ENCODE measurements at places on chromosomes 5 and 9. TPM values are rescaled to one million over a fixed set of nuclear protein-coding genes. Genes with fewer than 3 reads are reported as not detected.

The IFNA13 gene
- total RNA-seq = not detected

The CMYA5 gene
- total RNA-seq = 0.22 TPM

The LMX1B gene
- total RNA-seq = 11.3 TPM

The TAF11L10 gene
- not detected for total RNA-seq

The LCN10 gene
- not detected for total RNA-seq

The KLF4 gene
- total RNA-seq = 92.8 TPM

The QRFP gene
- total RNA-seq = not detected

The SMIM33 gene
- total RNA-seq = not detected

The DAB2 gene
- 5.5 TPM for total RNA-seq

The MVB12B gene
- 10.9 TPM for total RNA-seq

The TNFAIP8 gene
- 18.4 TPM for total RNA-seq

The ENTREP1 gene
- 1.1 TPM for total RNA-seq

The SLC4A9 gene
- total RNA-seq = 0.49 TPM

The RPL12 gene
- 2,679 TPM for total RNA-seq

The SMIM3 gene
- total RNA-seq = 35.4 TPM

The PCDHAC1 gene
- total RNA-seq = 1.0 TPM

The PCDHGB3 gene
- 0.10 TPM for total RNA-seq

The SCAI gene
- total RNA-seq = 14.0 TPM

The FGF1 gene
- total RNA-seq = not detected

- DNase-seq = no peak
These were observed 96.0 kb upstream of the PRR16 start for GRCh38 chr5:120367896-120368634.

GRCh38 chr5:112684737-112685136 lies 52.9 kb upstream of the APC start:
- DNase-seq = no peak

DNA sequence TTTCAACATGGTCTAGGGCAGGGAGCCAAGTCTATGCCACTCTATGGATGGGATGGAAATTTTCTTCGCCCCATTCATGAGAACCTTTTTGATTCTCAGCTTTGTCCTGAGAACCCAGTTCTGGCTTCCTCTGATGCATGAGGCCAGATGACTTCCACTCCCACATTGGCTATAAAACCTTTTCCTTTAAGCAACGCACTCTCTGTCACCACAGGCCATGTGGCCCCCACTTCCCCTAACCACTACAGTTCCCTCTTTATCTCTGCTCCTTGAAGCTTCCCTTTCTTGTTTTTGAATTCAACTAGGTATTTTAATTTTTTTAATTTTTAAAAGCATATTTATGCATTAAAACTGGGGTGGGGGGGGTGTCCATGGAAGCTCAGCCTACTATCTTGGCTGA lies 401.3 kb downstream of the ENC1 start:
- no peak for DNase-seq

DNA sequence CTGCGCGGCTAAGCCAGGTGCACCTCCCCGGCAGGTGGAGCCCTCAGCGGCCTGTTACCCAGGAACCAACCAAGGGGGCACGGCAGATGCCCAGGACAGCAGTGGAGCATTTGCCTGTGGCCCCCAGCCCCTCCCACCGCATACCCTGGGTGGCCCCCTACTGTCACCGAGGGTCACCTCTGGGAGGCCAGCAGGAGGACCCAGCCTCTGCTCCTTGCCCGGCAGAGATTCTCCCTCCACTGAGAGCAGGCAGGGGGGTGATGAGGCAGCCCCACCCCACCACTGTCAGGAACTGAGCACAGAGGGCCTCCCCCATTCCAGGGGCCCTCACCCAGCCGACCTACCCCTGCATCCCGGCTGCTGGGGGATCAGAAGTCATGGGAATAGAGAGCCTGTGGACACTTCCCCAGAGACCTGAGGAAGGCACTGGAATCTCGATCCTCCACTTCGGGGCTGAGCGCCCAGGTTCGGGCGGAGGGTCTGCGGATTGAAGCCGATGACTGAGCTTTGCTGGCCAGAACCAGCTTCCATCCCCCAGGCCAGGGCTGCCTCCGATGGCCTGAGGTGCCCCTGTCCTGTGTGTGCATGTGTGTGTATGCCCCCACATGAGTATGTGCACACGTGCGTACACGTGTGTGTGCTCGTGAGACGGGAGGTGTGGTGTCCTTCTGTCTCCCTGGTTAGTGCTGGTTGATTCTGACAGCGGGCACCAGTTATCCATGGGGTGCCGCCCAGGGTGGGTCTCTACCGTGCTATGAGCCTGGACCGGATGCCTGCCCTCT lies at the start of gene QRFP:
Gene QRFP, minus strand, starts transcription at position 580 of the 782 bp plus-strand sequence. CDS start 2,974 bp downstream, outside the sequence.
- DNase-seq = no peak

GRCh38 chr5:77842243-77842642 lies 66.1 kb upstream of the TBCA start:
- DNase-seq = no peak

GRCh38 chr9:107688728-107689127 lies 199.2 kb upstream of the KLF4 start:
- DNase-seq = no peak

DNA sequence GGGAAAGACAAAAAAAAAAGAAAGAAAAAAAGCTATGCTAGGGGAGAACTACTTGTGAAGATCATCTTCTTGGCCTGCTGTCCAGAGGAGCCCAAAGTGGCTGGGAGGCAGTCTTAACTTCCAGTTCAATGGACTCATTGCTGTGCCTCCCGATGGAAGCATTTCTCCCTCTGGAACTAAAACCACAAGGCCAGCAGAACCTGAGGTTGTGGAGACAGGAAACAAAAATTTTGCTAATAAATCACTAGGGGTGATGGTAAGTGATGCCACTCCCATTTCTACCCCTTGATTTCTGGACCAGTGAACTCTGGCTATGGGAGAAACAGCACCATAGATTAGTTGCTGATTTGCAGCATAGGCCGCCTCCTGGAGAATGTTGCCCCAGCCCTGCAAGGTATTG lies 123.4 kb upstream of the NFIL3 start:
- DNase-seq = no peak

GRCh38 chr5:107968998-107969397 lies 298.3 kb upstream of the EFNA5 start:
- no peak for DNase-seq

DNA sequence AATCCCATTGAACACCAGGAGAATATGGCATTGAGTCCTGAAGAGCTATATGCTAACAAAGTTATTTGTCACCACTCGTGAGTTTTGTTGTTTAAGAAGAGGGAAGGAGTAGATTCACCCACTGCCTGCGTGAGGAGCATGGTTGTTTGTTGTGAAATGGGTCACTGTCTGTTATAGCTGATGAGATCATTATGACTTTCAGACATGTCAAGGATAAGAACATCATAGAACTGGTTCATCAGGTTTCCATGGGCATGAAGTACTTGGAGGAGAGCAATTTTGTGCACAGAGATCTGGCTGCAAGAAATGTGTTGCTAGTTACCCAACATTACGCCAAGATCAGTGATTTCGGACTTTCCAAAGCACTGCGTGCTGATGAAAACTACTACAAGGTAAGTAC lies 76.9 kb downstream of the SYK start:
- no peak for DNase-seq

DNA sequence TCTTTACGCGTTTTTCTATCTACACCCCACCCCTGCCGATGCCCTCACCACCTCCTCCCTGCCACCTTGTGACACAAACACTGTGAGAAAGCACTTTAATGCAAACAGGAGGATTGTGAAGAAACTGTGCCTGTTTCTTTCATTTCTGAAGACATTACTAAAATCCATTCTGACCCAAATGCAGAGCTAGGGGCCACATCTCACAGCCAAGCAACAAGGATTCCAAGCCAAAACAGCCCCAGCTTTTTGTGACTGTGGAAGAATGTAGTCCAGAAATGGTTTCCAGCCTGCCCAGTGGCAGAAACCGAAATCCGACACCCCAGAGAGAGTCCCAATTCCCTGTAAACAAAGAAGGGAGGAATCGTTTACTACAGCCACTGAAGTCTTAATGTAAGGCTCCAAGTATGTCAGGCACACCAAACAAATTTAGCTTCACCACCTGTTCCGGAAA lies 190.9 kb downstream of the TTC39B start:
- no peak for DNase-seq

DNA sequence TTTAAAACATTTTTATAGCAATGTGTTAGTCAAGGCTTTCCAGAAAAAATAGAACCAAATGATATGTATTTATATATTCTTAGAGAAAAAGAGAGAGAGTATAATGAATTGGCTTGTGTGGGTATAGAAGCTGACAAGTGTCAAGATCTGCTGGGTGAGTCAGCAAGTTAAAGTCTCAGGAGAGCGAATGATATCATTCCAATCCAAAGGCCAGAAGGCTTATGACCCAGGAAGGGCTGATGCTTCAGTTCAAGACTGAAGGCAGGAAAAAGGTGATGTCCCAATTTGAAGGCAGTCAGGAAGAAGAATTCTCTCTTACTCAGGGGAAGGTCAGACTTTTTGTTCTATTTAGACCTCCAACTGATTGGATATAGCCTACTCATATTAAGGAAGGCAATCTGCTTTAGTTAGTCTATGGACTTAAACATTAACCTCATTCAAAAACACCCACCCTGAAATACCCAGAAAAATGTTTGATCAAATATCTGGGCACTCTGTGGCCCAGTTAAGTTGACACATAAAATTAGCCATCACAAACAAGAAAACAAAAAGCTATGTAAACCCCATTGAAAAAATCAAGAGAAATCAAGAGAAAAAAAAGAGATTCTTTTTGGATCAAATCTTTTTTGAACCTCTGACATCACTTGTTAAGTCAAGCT lies 189.6 kb downstream of the PIK3R1 start:
- DNase-seq = no peak

DNA sequence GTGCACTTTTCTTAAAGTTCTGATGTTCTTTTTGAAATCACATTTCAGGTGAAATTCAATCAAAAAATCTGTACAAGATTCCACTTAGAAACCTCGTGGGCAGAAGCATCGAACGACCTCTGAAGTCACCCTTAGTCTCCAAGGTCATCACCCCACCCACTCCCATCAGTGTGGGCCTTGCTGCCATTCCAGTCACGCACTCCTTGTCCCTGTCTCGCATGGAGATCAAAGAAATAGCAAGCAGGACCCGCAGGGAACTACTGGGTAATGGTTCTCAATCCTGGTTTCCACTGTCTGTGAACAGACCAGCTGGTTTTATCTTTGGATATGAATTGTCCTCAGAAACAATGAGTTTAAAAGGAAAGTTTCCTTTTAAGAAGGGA lies 8.1 kb upstream of the SLC2A8 start:
- no peak for DNase-seq

DNA sequence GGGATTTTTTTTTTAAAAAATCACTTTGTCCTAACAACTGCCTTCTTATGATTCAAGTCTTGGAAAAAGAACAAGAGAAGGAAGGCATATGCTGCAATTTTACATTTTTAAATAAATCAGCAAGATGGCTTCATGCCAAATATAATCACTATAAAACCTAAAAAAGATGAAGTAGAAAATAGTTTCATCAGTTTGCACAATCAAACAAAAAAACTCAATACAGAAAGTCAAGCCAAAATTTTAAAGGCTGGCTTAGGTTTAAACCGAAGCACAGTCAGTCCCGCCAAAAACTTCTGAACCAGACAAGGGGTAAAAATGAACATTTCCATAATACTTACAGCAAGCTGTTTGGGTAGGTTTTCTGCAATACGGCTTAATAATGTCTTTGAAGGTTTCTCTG lies 57.3 kb downstream of the ZFR start:
- no peak for DNase-seq

- DNase-seq = no peak
These were observed 4.4 kb downstream of the NSMF start for GRCh38 chr9:137454597-137455358.

GRCh38 chr5:143126174-143127019 lies 277.1 kb downstream of the NR3C1 start:
- DNase-seq = no peak

- DNase-seq = no peak
These were observed 85.2 kb downstream of the BASP1 start for GRCh38 chr5:17302604-17303003.

DNA sequence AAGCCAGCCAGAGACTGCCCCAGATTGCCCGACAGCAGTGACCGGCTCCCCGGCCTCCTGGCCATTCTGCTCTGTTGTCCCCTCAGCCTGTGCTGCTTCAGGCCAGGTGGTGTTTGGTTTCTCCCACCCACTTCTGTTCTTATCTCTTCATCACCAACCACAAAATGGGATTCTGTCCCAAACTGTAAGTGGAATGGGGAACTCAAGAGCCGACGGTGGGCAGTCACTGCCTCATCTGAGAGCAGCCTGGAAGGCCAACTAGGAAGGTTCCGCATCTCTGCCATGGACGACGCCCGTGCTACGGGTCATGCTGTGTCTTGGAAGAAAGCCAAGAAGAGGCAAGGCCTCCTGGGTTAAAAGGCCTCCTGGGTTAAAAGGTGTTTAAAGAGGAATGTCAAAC lies 219.0 kb upstream of the PIK3R1 start:
- DNase-seq = no peak

DNA sequence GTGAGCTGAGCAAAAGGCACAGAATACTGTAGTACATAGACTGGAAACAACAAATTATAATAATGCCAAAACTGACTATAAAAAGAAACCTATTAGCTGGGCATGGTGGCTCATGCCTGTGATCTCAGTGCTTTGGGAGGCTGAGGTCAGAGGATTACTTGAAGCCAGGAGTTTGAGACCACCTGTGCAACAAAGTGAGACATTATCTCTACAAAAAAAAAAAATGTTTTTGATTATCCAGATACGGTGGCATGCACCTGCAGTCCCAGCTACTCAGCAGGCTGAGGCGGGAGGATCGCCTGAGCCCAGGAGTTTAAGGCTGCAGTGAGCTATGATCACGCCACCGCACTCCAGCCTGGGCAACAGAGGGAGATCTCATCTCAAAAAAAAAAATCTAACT lies 175.9 kb downstream of the TTC39B start:
- no peak for DNase-seq

DNA sequence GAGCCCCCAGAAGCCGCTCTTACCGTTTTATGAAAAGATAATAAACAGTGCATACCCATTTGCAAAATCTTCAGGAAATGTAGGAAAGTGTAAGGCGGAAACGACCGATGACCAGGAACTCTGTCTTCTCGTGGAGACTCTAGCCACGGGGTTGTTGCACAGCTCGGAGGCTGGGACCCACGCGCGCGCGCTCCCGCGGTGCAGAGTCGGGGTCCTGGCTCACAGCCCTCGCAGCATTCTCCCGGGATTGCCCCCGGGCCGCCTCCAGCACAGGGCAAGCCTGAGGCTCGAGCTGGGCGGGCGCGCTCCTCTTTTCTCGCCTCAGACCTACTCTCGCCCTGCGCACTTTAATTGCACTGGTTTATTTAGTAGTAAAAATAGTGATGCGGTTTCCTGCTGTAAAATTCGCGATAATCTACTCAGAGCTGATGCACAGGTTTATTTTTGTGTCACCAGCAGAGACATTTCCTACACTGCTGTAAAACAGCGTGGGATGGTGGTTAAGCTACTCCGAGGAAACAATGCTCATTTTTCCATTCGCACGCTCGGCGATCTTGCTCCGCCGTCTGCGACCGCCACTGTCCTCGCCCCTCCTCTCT lies 15.5 kb downstream of the TRIM7 start:
- DNase-seq = no peak

GRCh38 chr5:139708877-139709581 lies 60.9 kb downstream of the CXXC5 start:
- no peak for DNase-seq

GRCh38 chr5:133222040-133222439 lies 170.2 kb downstream of the HSPA4 start:
- DNase-seq = no peak
